Motor neuron (in vitro differentiated cells): ENCODE measurements at places on chromosomes 7 and 10.

GRCh38 chr7:2640846-2641316 lies 9.1 kb downstream of the TTYH3 start:
- ATAC-seq: peak; percentile 21

GRCh38 chr10:21369697-21370096 lies 155.8 kb downstream of the SKIDA1 start:
- ATAC-seq: no peak

GRCh38 chr10:130580975-130581374 lies 444.8 kb downstream of the GLRX3 start:
- no peak for ATAC-seq

DNA sequence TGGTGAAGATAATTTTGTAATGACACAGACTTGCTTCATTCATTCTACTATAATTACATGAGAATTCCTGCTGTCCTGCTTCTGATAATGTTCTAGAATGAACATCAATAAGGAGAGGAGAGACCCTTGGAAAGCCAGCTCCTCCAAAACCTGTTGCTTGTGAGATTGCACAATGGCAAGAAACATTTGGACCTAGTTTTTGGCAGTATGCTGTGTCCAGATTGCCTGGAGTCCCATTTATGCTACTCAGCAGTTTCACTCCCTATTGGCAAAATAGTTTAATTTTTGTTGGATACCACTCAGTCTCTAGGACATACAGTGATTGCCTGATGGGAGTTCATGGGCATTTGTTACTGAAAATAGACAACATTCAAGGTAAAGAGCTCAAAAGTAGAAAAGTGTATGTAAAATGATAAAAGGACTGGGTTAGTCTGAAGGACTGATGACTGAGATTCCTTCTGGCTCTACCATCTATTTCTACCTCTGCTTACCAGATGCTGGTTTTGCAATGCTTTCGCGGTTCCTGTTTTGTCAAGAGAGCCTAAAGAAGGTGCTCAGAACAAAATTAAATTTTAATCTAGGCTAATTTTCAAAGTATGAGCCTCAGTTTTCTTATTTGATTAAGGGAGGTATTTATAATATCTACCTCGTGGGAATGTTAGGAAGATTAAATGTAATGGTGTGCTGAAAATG lies 8.0 kb upstream of the ACTR3B start:
- no peak for ATAC-seq

- ATAC-seq: no peak
Observed at GRCh38 chr7:148790850-148791249, 92.1 kb downstream of the CUL1 start.

DNA sequence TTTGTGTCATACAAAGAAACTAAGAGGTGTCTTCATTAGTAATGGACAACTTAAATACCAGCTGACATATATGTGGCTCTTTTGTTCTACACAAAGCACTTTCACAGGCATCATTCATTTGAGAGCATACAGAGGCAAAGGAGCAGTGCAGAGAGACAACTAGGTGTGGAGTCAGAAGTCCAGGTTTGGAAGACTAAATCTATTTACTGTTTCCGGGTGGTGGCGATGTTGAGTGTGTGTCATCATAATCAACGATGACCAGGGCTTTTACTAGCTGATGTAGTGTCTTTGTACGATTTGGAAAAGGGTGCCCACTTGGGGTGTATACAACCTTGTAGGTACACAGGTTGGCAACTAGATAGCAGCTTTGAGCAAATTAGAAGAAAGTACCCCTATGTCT lies 195.5 kb upstream of the CCDC6 start:
- ATAC-seq: no peak

- peak; percentile 27 for ATAC-seq
Observed at GRCh38 chr10:121597504-121598262, 561 bp downstream of the FGFR2 start.

DNA sequence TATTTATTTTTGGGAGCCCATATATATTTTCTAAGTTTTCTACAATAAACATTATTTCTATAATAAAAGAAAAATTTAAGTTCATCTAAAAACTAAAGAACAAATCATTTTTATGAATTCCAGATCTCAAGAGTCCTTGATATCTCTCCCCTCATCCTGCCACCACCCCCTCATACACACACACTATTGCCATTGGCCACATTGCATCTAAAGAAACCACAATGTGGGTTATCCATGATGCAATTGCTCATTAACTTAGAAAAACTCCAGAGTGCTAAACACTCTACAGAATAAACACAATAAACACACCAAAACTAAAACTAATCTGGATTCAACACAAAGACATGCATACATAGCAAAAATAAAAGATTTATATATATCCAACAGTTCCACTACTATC lies 37.8 kb downstream of the FAM13C start:
- ATAC-seq: no peak

DNA sequence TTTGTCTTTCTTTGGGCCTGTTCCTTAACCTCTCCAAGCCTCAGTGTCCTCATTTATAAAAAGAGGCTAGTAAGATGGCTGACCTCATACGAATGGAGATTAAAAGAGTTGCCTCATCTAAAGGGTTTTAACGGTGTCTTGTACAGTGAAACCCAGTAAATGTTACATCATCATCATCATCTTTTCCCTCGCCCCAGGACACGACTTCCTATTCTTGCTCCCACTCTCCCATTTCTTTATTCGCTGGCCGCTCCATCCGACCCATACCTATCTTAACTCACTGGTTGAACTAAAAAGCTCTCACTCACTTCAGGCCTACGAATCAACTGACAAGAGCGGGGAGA lies 554 bp downstream of the FRA10AC1 start:
- peak; percentile 44 for ATAC-seq

- no peak for ATAC-seq
Observed at GRCh38 chr7:157477550-157478212, 140.9 kb downstream of the DNAJB6 start.

- no peak for ATAC-seq
Observed at GRCh38 chr10:96473866-96474265, 39.9 kb downstream of the TLL2 start.
